Fibroblast of skin of scalp (primary cell): ENCODE measurements at places on chromosomes 1 and 21.

- DNase-seq, result no peak
These were observed 7.3 kb upstream of the LRRC71 start for GRCh38 chr1:156912861-156913808.

DNA sequence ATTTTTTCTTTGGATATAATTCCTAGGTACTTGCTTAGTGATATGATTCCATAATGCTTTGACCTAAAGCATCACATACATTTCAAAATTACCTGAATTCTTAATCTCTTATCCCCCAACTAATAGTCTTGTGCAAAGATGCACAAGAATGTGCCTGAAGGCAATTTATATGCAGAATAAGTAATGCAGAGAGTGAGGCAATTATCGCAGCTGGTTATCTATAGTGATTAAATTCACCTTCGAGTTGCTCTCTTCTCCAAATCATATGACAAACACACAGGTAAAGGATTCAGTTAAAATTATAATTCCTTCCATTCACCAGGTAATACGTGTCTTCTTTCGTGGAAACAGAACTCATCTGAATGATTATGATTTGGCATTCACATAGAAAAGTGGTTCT, 717.3 kb downstream of the MRPL39 start:
- no peak for DNase-seq

GRCh38 chr1:54814126-54814498, 13.0 kb upstream of the TTC22 start:
- no peak for DNase-seq

DNA sequence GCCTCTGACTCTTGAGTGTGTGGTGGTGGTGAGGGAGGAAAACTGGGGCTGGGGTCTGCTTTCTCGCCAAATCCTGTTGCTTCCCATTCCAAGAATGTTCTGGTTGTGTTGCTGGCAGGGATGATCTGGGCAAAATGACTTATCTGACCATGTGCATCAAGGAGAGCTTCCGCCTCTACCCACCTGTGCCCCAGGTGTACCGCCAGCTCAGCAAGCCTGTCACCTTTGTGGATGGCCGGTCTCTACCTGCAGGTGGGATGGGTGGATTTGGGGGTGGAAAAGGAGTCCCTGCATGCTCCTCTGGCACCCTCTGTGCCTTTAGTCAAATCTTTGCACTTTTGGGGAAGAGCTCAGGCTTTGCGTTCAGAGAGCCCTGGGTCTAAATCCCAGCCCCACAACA, 18.1 kb downstream of the CYP4B1 start:
- no peak for DNase-seq

DNA sequence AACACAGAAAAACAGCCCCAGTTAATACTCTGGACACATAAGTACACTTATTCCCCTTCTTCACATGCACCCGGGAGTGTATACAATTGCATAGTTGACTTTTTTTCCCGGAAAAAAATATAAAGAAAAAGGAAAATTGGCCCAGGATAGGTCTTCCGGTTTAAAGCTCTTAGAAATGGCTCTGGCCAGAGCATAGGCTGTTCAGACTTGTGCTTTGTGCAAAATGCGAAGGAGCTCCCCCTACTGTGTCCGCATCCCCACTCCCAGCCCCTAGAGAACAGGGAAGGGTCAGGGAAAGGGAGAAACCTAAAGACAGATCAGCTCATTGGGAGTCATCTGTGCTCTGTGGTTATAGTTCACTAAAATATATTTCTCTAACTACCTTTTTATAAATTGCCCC, 5.5 kb upstream of the MTMR11 start:
- DNase-seq, result peak; percentile 43

DNA sequence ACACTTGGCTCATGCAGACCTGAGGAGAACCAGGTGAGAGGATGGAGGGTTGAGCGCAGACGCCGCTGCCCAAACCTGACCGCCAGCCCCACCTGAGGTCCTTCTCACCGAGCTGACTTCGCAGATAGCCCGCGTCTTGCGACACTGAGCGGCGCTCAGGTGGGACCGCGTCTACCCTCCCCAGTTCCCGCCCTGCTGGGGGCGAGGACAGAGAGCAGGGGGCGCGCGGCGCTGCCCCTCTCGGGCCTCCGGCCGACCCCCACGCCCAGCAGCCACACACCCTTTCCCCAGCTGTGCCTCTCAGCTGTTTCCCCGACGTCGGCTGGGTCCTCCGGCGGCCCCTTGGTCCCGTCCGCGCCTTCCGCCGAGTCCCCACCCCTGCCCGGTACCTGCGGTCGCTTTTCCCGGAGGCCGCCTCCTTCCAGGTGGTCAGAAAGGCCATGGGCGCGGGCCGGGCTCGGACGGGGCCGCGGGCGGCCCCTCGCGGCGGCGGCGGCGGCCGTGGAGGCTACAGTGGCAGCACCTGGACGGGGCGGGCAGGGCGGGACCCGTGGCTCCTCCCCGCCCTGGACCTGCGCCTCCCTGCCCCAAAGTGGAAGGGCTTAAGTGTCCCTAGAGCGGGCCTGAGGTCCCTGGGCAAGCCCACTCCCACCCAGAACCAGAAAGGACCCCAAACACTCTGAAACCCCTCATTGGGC, 14.4 kb upstream of the TTC39A start:
- DNase-seq, result no peak

- DNase-seq, result no peak
These were observed 30.9 kb upstream of the ANGPTL7 start for GRCh38 chr1:11158291-11158690.

- DNase-seq, result no peak
These were observed 19.8 kb upstream of the UBR4 start for GRCh38 chr1:19229828-19230325.

DNA sequence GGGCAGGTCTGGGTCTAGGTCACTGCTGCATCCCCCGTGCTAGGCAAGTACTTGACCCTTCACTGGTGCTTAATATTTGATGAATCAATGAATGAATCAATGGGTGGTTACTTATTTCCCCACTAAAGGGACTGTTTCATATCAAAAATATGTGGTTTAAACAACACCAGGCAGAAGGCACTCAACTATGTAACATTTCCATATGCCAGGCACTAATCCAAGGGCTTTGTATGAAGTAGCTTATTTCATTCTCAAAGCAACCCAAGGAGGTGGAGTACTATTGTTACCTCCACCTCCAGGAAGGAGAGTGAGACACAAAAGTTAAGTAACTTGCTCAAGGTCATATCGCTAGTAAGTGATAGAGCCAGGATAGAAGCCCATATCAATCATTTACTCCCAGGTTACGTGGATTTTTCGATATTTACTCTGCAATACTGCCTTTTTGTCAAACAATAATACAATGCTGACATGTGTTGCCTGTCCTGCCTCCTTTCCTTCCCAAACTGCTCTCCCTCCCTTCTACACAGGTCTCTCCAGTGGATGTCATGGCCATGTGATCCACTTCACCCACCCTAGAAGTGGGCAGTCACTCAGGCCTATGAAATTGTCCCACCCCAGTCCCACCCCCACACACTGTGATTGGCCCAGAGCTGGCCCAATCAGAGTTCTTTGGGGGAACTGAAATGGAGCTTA, 142.8 kb downstream of the ETS2 start:
- DNase-seq, result peak; percentile 72

GRCh38 chr1:7300893-7301663, 470.0 kb upstream of the VAMP3 start:
- DNase-seq, result peak; percentile 95

- DNase-seq, result no peak
These were observed 355.9 kb downstream of the PTPRU start for GRCh38 chr1:29592261-29592615.

DNA sequence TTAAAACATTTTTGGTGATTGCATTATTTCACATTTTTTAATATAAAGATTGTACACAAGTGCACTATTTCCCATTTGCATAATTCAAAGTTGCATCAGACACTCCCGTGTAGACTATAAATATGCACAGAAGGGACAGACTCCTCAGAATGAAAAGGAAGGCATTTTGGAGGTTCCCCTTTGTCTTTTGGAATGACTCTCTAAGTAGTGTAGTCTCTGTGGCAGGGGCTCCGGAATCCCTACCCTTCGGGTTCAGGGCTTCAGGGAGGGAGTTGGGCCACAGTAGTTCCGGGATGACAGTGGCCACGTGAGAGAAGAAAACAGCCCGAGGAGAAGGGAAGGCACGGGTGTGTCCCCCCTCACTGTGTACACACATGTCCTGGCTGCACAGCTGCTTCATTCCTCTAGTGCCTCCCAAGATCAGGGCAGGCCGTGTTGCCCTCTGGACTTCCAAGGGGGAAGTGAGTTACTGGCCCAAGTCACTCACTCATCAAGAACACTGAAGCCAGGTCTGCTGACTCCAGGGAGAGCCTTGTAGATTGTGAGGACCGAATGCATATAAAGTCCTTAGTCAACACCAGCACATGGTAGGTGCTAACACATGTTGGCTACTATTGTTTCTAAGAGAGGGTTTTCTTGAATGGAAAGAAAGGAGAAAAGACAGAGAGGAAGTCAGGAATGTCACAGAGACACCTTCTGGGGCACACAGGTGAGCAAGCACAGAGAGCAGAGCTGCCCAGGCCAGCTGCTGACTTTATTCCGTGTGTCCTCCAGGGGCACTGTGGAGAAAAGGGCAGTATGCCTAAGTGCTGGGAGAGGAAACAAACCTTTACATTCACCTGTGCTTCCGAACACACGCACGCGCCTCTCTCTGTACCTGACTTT, 39.8 kb downstream of the LHX4 start:
- no peak for DNase-seq

DNA sequence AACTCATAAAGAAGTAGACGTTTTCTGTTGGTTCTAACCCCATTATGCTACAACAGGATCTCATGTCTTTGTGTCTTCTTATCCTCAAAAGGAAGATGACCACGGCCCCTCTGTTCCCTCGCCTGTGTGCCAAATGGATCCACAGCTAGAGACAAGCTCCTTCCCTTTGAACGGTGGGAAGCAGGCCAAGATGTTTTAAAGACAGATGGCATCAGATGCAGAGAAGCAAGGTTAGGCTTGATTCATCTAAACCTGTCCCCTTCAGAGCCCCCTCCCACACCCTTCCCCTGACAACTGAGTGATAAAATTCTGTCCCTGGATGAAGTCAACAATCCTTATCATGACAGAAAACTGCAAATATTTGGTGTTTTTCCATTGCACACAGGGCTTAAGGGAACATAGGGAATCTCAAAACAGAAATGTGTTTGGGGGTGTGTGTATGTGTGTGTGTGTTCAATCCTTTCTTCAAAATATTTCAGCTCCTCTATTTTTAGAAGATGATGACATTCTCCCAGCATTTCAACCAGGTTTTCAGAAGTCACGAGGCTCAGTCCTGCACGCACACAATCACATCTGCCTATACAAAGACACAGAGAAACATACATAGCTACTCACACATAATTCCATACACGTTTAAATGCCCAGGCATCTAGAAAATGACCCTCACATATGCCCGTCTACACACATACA, 27.8 kb upstream of the FMOD start:
- peak; percentile 79 for DNase-seq

DNA sequence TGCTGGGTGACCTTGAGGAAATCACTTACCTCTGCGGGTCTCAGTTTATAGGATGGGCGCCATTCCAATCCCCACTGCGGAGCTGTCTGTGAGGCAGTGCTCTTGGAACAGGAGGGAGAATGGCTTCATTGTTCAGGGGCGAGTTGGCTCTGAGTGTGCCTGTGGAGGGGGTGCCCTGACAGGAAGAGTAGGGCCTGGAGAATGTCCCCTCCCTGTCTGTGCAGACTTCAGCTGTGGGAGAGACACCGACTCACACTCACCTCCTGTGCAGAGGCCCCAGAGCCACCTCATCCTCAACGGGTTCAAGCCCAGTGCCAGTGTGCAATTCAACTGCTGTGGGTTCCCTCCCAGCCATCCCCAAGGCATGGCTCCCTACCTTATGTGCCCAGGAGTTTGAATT, 17.1 kb downstream of the ADORA1 start:
- DNase-seq, result no peak

DNA sequence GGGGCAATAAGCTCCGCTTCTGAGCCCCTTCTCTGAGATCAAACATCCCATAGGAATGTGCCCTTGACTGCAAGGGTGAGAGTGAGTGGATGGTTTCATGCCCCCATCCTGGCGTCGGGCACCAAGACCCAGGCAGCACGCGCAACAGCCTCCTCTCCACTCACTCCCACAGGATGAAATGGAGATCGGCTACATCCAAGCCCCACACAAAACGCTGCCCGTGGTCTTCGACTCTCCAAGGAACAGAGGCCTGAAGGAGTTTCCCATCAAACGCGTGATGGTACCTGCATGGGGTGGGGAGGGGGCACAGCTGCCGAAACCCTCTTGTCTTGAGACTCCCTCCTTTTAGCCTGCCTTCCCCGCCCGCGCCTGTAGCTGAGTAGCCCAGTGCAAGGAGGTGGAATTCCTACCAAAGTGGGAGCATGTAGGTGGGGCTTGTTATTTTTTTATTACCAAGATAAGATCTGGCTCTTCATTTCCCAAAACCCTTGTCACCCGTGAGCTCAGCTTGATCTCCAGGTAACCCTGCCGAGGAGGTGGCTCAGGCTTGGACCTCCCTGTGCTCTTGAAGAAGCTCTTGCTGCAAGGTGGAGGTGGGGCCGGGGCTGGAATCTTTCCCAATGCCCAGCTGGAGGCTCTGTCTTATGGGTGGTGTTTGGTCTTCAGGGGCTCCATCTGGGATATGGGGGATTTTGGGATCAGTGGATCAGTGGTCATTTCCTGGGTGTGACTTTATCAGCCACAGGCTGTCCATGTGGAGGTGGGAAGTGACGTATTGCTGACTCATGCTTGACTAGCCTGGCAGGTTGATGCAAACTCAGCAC, 24.0 kb upstream of the PADI6 start:
- DNase-seq, result no peak

DNA sequence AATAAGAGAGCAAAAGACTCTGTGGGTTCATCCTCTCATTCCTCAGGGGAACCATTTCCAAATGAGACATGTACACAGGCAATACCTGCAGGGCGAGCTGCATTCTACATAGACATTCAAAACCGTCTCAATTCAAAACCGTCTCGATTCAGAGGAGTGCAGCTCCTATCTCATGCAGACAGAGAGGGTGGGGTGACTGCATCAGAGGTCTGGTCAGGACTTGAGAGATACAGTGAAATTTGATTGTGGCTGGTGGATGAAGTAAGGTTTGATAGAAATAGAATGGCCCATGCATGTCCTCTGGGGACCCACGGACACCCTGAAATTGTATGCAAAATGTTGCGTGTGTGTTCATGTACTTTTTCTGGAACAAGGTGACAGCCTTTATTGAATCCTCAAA, 27.3 kb downstream of the TEX35 start:
- no peak for DNase-seq

GRCh38 chr1:150021191-150021694, 10.7 kb upstream of the OTUD7B start:
- DNase-seq, result no peak

- DNase-seq, result peak; percentile 14
These were observed 359.0 kb downstream of the HHAT start for GRCh38 chr1:210687582-210688279.

DNA sequence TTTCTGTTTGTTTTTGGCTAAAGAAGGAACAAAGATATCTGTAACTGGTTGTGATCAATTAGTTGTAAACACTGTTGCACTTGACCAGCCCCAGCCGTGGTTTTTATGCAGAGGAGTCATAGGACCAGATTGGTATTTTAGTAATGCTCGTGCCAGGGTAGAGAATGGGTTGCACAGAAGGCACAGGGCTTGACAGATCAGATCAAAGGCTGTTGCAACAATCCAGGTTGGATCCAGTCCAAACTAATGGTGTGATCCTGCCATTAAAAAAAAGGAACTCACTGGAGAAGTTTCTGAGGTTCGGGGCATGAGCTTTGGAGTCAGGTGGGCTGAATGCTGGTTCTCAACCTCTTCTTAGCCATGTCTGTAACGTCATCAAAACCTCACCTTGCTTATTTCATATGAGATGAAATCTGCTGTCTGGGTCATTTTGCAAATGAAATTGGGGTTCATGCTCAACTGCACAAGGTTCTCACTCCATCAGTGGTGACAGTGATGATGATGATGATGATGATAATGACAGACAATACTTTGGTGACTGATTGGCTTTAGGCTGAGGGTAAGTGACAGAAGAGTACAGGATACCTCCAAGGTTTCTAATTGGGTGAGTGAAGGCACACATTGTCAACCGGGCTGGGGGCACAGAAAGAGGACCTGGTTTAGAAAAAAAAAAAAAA, 43.1 kb downstream of the ZNF281 start:
- DNase-seq, result no peak
